ENCODE measurements at places on chromosomes 6 and 20.
A peak's percentile ranks its signal among the peaks of the same experiment; 100 is the strongest.

GRCh38 chr6:42846505-42846904, 32.9 kb upstream of the RPL7L1 start:
- peak; percentile 22 for DNase-seq

DNA sequence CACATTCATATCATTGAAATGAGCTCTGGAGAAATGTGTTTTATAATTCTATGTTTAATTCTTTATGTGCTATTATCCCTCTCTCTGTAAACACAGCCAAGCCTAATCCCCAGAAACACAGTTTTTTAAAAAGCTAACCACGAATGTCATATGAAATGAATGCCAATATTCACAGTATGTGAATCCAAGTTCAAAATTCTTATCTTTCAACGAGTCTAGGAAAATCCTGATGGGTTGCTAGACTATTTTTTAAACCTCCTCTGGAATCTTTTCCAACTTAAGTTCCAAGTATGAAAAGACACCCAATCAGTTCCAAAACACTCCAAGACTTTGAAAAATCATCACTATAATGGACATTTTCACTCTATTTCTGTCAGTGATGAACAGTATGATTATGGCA, 689.3 kb downstream of the HACE1 start:
- DNase-seq: no peak

GRCh38 chr20:50272030-50272723, 81.5 kb downstream of the CEBPB start:
- DNase-seq: no peak

GRCh38 chr20:2799688-2800520, 523 bp downstream of the CPXM1 start:
- no peak for DNase-seq

DNA sequence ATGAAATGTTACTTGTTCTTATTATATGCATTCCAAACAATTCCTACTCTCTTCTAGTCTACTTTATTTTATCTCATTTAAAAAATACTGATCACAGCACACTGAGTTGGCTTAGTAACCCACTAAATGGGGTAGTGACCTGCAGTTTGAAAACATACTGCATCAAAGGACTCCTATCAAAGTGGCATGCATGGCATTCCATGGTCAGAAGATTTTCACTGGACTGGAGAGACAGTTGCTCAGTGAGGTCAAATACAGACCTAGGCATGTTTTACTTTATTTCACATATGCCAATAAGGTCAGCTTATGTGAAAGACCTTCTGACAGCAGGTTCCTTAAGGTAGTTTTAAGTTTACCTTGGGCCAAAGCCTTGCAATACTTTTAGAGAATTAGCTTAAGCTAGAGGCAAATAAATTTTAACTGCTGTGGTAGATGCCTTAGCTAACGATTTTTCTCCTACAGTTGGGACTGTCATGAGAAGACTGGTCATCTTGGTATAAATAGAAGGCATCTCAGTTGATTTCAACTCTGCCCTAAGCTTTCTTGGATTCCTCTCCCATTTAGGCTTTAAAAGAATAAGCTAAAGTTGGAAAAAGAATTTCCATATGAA, 35.1 kb downstream of the TPD52L1 start:
- no peak for DNase-seq
